ENCODE measurements at places on chromosomes 7 and 10. TPM values are rescaled to one million over a fixed set of nuclear protein-coding genes. Genes with fewer than 3 reads are reported as not detected.

The OR2A5 gene
- total RNA-seq = not detected

The FAM171A1 gene
- 8.3 TPM for total RNA-seq

The CLCN1 gene
- not detected for total RNA-seq

The TAS2R41 gene
- not detected for total RNA-seq

The IQCE gene
- 11.5 TPM for total RNA-seq

The CNPY1 gene
- not detected for total RNA-seq

The SEMA4G gene
- 0.52 TPM for total RNA-seq

The FBXL13 gene
- total RNA-seq = 0.36 TPM

The ZNF804B gene
- total RNA-seq = not detected

The ELFN1 gene
- 10.5 TPM for total RNA-seq

The LIPN gene
- not detected for total RNA-seq

The DOCK1 gene
- 16.8 TPM for total RNA-seq

The ZNHIT1 gene
- 56.9 TPM for total RNA-seq
